Lung (tissue), 17 donors: ENCODE measurements at places on chromosomes 12 and 14.

DNA sequence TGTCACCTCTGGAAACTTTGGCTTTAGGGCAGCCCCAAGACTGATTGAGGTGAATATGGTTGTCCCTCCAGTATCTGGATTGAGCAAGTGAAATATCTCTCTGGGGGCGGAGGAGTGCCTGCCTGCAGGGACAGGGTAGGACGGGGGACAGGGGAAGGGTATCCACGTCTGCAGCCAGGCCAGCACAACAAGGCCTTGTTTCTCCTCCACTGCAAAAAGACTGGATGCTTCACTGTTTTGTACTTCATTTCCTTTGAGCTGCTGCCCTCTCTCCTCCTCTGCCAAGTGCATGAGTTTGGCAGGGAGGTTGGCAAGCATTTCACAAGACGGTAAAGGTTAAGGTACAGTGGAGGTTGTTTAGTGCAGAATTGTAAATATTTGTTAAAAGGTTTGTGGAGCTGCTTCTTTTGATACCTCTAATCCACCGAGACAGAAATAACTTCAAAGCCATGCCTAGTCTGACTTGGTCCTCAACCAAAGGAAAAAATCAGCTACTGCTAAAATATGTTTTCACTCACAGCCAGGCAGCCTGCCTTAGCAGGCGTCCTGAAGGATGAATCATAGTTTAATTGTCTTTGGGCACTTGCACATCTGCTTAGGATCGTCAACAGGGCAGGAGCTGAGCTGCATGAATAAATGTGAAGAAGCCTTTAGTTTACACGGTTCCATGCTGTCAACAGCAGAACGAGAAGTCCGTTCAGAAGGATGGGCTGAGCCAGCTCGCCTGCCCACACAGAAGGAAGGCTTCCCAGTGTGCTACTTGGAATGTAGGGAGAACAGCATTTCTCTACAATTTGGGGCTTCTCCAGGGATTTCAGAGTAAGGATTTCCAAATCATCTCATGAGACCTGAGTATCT lies 269.7 kb downstream of the TTC6 start:
- DNase-seq: no peak

DNA sequence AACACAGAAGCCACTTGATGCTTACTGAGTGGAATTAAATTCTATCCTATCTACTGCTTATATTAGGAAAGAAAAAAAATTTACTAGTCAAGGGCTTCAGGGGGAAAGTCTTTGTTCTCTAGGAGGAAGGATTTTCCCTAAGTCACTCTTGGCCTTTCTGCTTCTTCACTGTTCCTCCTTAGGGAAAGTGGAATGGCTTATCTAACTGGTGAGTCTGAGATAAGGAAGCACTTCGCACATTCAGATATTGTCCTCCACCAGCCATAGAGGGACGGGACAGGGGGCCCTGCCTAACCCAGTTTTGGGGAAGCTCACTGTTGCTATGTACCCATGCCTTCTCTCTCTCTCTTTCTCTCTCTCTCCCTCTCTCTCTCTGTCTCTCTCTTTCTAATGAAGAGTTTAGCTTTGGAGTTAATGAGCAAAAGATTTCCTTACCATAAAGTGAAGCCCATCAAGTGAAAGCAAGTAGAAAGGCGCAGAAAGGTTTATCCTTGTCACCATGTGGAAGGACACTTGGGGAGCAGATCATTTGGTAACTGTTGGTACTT lies 450.6 kb downstream of the ZFP36L1 start:
- no peak for DNase-seq

DNA sequence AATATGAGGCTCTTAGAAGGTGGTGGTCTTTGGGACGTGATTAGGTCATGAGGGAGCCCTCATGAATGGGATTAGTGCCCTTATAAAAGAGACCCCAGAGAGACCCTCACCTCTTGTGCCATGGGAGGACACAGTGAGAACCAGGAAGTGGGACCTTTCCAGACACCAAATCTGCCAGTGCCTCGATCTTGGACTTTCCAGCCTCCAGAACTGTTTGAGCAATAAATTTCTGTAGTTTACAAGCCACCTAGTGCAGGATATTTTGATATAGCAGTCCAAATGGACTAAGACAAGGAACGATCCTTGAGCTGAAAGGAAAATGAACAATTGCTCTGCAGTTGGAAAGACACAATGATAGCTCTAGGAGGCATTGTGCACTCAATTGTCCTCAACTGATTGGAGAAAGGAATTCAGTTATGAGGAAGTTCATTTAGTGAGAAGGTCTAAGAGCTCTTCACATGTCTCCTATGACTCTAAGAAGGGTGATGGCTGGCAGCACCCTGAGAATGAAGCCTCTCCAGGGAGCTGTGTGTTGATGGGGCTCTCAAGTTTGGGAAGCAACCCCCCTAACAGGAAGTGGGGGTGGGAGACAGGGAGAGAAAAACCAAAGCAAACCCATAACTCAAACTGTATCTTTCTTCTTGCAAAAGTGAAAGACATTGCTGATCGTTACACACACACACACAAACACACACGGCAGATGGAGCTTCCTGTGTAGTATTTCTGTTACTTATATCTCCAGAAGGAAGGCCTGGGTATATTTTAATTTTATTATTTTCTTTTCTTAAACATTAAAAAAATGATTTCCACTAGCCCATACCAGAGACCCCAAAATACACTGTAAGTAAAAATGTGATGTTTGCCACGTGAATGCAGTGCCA lies 21.0 kb downstream of the CHST11 start:
- DNase-seq: no peak

- DNase-seq: peak; percentile 34
Observed at GRCh38 chr12:81128930-81129554, 51.2 kb downstream of the ACSS3 start.

- DNase-seq: peak; percentile 84
Observed at GRCh38 chr12:41459111-41459905, 271.2 kb downstream of the PDZRN4 start.

DNA sequence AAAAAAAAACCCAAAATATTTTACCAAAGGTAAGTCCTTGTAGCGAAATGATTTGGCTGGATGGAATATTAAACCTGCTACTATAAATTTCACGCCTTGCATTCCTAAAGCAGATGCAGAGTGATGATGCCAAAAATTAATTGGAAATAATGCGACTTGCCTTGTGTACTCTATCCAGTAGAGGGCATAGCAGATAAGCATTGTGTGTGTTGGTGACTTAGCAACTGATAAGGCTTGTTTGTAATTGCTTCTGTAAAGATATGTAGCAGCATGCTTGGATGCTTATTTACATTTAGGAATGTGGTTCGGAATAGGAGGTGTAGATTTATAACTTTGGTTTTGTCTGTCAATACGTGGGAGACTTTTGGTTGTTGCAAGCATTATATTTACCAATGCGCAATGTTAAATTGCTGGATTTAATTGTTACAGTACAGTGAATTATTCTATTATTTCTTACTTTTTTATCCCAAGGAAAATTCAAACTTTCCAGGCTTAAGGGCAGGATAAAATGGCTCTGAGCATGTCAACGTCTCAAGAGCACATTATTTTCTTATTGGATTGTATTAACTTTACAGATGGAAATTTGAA lies 80.5 kb downstream of the TMEM260 start:
- no peak for DNase-seq

DNA sequence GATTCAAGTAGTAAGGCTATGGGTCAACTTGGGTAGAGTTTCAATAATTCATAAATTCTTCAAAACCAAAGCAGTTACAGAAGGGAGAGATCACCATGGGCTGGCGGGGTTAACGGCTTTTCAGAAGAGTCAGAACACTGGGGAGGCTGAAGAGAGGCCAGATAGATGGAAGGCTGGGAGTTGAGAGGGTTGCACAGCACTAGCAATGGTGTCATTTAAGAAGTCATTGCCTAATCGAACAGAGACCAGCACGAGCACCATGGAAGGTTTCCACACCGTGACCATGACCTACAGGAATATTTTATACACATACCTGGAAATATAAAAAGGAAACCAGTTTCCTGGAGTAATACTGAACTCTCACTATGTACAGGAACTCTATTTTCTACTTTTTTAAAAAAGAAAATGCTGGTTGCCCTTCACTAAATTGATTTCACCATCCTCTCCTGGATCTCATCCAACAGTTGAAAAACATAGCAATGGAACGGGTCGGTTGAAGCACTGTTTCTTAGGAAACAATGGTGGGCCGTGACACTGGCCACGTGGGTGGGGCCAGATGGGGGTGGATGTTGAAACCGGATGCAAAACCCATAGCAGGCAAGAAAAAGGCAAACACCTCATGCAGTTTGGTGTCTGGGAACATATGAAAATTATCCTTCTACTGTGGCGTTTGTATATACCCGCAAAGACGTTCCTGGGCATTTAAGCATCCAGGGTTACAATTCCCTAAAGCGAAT lies 38.0 kb upstream of the RIN3 start:
- DNase-seq: peak; percentile 75
